ENCODE measurements at places on chromosomes 12 and 14. TPM values are rescaled to one million over a fixed set of nuclear protein-coding genes. Genes with fewer than 3 reads are reported as not detected.

GRCh38 chr12:111270239-111270638 lies 98.7 kb downstream of the PHETA1 start:
- DNase-seq, result no peak

GRCh38 chr12:52663420-52663819 lies 11.4 kb upstream of the KRT2 start:
- no peak for DNase-seq

- DNase-seq, result no peak
Observed at GRCh38 chr14:67482231-67483164, 6.0 kb downstream of the TMEM229B start.

DNA sequence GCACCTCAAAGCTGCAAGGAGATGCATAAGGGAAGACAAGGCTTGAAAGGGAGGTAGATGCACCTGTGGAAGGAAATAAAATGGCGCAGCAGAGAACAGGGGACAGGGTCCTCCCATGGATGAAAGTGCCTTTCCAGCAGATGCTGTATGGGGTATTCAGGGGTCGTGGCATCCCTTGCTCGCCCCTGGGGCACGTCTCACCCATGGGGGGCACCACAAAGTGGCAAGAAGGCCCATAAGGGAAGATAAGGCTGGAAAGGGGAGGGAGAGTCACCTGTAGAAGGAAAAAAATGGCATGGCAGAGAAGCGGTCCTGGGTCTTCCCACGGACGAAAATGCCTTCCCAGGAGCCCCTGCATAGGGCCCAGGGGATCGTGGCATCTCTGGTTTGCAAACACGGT lies 265.1 kb downstream of the ALG10 start:
- DNase-seq, result peak; percentile 12

The LHX5 gene
- total RNA-seq, result not detected

Data from left colon (tissue), 2 donors.